ENCODE measurements at places on chromosomes 6 and 20.
A peak's percentile ranks its signal among the peaks of the same experiment; 100 is the strongest.

DNA sequence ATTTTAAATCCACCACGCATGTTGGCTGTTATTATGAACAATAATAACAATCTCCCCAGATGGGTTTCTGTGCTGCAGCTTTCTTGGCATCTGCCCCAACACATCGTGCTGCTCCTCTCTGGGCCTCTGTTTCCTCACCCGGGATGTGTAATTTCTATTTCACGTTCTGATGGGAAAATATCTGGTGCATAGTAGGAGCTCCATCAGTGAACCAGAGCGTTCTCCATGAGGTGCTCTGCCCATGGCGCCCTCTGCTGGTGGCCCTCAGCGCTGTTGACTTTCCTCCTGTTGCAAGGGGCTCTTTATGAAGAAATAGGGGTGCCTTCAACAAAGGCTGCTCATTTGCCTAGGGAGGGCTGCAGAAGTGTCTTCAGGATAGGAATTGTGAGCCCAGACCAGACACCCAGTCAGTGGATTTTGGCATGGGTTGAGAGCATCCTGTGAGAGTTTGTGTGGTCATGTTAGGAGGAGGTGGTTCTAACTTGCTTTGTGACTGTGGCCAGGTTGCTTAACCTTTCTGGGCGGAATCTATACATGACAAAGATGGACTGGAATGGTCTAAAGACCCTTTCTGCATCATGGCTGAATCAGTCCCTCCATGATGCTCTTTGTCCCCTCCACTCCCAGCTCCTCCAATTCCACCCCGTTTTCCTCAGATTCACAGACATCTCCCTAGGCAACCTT, 8.1 kb downstream of the SCRT2 start:
- DNase-seq = peak; percentile 14

GRCh38 chr20:49620364-49621240, 52.7 kb upstream of the PTGIS start:
- DNase-seq = no peak

DNA sequence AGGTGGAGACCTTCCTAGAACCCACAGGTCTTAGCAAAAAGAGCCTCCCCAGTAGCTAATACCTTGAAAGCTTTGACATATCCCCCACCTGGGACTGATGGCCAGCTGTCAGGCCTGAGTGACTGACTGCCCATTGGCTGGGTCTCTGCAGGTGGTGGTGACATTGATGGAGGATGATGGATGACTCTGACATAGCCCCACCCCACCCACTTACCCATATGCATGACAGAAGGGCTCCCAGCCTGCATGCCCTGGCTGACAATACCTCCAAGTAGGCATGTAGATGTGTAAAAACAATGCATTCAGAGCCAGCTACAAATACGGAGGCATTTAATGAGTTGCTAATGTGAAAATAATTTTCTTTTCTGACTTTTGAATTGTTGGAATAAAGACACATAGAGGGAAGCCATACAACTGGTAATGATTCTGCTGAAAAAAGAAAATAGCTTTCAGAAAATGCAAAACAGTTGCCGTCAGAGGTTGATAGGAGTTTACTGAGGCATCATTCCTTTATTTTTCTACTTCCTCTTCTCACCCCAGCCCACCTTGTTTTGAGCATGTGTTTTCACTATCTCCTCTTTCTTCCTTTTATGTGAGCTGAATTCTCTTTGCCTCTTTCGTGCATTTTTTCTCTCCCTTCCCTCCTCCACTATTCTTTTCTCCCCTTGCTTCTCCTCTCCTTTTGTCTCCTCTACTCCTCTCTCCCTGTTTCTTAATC, 70.6 kb downstream of the OLIG3 start:
- no peak for DNase-seq

DNA sequence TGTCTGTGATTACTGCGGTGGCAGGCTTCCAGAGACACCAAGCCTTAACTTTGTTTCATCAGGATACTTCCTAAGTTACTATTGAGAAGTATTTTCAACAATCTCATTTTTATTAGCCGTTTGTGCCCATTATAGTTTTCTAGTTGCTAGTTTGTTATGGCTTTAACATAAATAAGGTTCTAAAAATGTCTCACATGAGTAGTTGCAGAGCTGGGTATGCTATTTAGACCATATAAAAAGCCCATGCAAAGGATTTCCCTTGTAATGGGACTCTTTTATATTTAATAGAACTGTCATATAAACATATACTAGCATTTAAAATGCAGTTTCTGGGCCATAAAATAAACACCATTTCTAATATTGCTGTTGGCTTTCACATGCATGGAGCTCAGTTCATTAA, 205.3 kb upstream of the TCF21 start:
- DNase-seq = no peak

DNA sequence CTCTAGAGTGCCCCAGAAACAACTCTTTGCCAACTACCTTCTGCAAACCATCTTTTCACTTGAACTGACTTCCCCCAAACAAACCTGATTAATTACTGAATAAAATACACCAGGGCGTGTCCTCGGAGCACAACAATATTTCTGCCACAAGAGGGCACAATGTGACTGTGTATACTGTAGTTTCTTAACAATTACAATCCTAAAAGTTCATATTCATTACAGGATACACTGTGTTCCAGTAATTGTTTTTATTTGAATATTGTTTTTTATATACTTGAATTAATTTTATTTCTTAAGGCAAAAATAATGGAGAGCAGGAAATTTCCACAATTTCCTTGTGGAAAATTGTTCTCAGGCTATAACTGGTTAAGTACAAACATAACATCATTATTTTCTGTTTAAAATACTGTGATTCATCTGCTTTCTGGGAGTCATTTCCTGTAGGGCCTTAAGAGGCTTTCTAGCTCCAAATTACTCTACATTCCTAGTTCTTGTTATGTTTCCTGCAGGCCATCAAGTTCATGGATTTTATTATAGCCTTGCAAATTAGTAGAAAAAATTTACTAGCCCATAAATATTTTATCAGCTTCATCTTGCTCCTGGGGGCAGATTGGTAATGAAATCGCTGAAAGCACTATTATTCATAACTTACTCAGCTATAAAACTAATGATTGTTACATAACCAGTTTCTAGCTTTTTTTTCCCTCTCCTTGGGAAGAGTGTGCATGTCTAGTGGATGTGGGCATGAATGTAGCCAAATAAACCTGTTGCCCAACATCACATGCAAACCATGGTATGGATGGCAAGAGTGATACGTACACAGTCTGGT, 51.9 kb upstream of the SLC22A16 start:
- DNase-seq = no peak

GRCh38 chr6:29590218-29590808, 5.4 kb downstream of the OR2H2 start:
- DNase-seq = no peak

DNA sequence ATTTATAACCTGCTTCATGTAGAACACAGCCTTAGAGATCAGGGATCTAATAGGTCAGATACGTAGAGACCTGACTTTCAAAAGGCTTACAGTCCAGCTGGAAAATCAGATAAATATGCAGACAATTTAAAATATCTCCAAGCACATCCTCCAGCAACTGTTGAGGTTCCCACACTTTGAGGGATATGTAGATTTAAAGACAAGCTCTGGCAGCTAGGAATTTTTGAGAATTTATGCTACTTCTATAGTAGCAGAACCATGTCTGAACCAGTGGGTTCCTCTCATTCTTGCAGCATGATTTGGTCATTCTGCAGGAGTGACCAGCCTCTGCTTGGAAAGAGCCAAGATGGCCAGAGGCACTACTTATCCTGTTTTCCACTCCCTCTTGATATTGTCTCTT, 60.5 kb downstream of the CYB5R4 start:
- no peak for DNase-seq

GRCh38 chr6:74598462-74599393, 607.1 kb downstream of the COL12A1 start:
- DNase-seq = no peak

GRCh38 chr6:132259070-132259469, 142.2 kb downstream of the MOXD1 start:
- no peak for DNase-seq

DNA sequence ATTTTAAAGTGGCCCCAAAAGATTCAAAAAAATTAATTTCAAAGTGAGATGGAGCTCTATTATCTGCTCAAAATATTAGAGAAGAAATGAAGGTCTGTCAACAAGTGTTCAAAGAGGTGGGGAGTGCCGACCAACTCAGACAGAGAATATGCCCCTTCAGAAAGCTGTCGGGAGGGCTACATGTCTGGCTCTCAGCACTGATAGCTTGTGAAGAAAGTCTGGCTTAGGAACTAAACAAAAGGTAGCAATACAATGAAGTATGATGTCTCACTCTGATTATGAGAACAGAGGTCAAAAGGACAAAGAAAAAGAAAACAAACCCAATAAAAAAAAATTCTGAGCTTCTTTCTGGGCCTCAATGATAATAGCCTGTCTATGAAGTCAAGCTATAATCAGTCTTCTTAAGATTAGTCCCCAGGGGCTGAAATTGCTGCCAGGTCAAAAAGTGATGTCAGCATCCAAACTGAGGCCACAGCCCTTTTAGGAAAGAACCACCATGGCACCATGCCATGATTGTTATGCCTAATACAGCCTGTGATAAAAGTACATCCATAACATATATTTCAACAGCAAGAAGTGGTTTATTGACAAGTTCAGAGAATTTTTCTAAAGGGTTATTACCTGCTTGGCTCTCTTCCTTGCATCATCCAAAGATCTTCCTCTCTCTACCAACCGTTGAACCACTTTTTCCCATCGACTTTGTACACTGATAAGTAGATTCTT, 150.9 kb downstream of the DST start:
- no peak for DNase-seq

GRCh38 chr6:5892669-5893068, 114.1 kb downstream of the NRN1 start:
- no peak for DNase-seq

GRCh38 chr6:156850353-156850752, 73.2 kb downstream of the ARID1B start:
- no peak for DNase-seq

- DNase-seq = no peak
These were observed at the start of gene PKIG for GRCh38 chr20:44582311-44583025. Gene PKIG, plus strand, starts transcription at chr20:44582579. Its CDS starts 31,978 bp downstream, at chr20:44614557.

DNA sequence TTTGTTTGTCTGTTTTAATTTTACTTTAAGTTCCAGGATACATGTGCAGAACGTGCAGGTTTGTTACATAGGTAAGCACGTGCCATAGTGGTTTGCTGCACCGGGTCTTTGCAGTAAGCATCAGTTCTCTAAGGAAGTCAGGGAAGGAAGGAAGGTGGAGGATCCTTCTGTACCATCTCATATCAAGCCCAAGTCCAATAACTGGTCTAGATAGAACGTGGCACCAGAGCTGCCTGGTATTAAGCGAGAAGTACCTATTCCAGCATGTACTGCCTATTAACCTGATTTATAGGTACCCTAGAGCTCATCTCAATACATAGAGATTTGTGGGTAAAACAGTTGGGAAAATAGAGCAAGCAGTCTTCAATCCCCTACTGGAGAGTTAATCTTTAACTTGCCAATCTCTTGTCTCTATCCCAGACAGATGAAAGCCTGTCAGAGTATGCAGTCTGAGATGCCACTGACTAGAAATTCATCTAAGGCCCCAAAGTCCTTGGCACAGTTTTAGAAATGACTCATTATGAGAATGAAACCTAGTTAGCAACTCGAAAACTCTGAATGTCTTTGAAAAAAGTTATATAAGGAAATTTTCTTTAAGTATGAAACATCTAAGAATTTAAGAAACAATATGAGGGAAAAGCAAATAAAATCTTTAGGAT, 144.9 kb downstream of the TFAP2A start:
- no peak for DNase-seq

- DNase-seq = no peak
These were observed 333.6 kb downstream of the BTBD9 start for GRCh38 chr6:38305995-38306681.

DNA sequence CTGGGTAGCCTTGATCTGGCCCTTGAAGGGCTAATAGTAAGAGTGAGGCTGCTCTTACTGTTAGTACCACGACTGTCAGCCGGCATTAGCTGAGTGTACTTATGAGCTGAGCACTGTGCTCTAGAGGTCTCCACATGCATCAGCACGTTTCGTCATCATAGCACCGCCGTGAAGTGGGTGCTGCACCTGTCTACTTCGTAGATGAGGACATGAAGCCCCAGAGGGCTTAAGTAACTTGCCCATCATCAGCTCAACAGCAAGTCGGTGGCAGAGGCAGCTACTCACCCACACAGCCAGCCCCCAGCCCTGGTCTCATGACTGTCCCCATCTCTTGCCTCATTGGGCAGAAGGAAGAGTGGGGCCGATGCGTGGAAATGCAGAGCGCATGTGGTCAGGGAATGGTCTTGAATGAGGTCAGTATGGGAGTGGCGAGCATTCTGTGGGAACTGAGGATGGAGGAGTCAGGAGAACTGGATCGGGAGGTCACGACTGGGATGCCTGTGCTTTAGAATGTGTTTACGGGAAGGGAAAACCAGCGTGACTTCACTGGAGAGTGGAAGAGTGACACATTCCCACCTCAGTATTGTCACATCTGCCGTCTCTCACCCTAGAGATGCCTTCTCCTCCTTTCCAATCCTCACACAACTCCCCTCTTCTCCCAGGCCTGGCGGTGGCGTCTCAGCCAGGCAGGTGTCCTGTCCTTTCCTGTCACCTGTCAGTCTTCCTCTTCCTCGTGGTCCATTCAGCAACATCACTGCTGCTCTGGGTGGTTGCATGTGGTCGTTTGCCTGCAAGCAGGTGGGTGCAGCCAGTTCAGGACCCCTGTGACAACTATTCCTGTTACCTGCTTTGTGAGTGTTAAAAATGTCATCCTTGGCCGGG, 6.0 kb downstream of the SYTL3 start:
- no peak for DNase-seq

GRCh38 chr6:91435630-91436029, 848.8 kb upstream of the MAP3K7 start:
- no peak for DNase-seq

DNA sequence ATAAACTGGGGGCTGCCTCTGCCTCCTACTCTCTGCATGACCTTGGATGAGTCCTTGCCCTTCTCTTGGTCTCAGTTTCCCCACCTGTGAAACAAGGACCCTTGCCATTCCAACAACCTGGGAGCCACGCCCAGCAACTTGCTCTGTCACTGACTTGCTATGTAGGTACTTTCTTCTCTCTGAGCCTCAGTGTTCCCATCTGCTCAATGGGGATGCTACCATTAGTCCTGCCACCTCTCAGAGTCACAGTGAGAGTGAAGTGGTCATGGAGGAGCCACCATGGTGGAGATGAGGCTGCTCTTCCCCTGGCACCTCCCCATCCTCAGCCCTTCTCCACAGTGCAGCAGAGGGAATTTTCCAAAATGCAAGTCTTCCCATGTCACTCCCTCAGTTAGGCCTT, 70.6 kb downstream of the CDH22 start:
- no peak for DNase-seq

DNA sequence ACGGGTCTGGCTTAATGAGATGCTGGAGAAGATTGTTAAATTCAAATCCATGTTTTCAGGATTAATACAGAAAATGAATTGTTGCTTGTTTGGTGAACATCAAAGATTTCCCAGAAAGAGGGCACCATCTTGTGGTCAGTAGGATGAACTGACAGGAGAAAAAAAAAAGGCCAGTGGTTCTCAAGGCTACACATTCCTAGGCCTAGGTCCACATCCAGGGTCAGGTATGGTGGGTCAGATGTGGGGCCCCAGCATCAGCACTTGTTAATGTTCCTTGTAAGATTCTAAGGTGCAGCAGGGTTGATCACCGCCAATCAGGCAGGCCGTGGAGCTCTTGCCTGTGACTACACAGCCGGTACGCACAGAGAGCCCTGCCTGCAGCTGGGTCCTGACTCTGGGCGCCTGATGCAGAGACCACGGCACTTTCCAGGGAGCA, 34.0 kb upstream of the FOXO3 start:
- no peak for DNase-seq

GRCh38 chr6:152270301-152270925, 366.7 kb downstream of the SYNE1 start:
- no peak for DNase-seq

GRCh38 chr6:41785689-41786450, 1.6 kb upstream of the TOMM6 start:
- DNase-seq = no peak

- DNase-seq = peak; percentile 97
These were observed at the start of gene ACSS2 for GRCh38 chr20:34876406-34877282. Gene ACSS2, plus strand, starts transcription at chr20:34876612. Its CDS starts 34 bp downstream, at chr20:34876646.

All from activated naive CD4-positive, alpha-beta T cell (primary cell).